ENCODE measurements at places on chromosomes 3 and 15.
A peak's percentile ranks its signal among the peaks of the same experiment; 100 is the strongest.

DNA sequence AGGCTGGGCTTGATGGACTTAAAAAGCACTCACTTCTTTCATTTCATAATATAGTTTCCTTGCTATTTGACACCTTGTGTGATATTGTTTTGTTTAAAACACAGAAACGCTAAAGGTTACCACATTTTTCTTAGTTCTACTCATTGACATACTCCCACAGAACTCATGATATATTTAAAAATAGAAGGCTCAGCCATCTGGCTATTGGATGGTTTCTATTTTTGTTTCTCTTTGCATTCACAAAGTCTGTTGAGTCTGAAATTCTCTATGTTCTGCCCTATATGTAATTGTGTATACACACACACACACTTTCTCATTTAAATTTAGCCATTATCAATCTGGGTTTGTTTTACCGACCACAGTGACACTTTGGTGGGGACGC lies 128.2 kb downstream of the SOX2 start:
- no peak for DNase-seq

DNA sequence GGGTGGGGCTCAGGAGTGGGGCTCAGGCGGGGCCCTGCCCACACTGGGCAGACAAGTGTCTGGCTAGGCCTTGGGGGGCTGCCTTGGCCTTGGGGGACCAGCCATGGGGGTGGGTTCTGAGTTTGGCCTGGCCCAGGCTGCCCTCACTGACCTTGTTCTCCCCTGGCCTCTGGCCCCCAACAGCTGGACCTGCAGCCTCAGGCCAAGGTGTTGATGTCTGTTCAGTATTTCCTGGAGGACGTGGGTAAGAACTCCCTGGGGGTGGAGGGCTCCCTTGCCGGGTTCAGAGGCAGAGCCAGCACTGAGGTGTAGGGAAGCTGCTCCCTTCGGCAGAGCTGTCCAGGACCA lies 20.0 kb downstream of the PRKCD start:
- no peak for DNase-seq

DNA sequence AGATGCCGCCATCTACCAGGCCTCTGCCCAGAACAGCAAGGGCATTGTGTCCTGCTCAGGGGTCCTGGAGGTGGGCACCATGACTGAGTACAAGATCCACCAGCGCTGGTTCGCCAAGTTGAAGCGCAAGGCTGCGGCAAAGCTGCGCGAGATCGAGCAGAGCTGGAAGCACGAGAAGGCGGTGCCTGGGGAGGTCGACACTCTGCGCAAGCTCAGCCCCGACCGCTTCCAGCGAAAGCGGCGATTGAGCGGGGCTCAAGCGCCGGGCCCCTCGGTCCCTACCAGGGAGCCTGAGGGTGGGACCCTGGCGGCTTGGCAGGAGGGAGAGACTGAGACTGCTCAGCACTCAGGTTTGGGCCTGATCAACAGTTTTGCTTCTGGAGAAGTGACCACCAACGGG lies 22.6 kb downstream of the ALPK3 start:
- no peak for DNase-seq

GRCh38 chr3:152313914-152314313 lies 45.2 kb downstream of the MBNL1 start:
- DNase-seq: no peak

DNA sequence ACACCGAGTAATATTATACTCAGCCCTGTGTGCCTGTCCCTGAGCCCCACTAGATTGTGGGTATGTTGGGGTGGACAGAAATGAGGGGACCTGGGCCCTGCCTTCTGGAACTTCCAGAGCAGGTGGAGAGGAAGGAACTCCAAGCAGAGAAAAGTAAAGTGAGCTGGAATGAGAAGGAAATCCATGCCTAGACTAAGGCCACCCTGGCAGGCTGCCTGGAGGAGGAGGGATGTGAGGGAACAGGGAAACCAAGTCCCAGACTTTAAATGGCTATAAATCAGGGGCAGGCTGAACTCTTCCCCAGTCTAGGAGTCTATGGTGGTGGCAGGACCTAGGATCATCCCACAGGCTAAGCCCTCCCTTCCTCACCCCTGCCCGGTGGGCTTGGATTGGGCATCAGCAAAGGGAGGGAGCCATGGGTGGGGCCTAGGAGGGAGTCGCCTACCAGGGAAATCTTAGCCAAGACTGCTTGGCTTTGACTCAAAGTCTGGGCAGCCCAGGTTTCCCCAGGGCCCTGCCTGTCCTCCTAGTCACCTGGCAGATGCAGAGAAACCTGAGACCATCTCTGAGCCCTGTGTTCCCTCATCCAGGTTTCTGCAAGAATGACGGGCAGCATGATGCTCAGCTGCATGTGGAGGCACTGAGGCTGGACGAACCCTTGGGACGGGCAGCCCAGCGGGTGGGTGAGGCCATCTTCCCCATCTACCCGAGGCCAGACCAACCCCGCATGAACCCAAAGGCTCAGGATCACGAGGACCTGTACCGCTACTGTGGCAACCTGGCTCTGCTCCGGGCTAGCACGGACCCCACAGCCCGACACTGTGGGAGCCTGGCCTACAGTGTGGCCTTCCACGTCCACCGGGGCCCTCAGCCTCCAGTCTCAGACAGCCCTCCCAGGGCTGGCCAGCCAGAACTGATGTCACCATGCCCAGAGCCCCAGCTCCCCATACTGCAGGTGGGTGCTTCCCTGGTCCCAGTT lies 15.6 kb upstream of the STRA6 start:
- DNase-seq: no peak

- DNase-seq: no peak
Measured at GRCh38 chr15:71654720-71655174, 155.6 kb upstream of the NR2E3 start.

GRCh38 chr3:38138349-38139190 lies at the start of gene MYD88:
MYD88 (plus strand) TSS chr3:38138661; CDS start chr3:38138701, 40 bp downstream.
- peak; percentile 79 for DNase-seq

DNA sequence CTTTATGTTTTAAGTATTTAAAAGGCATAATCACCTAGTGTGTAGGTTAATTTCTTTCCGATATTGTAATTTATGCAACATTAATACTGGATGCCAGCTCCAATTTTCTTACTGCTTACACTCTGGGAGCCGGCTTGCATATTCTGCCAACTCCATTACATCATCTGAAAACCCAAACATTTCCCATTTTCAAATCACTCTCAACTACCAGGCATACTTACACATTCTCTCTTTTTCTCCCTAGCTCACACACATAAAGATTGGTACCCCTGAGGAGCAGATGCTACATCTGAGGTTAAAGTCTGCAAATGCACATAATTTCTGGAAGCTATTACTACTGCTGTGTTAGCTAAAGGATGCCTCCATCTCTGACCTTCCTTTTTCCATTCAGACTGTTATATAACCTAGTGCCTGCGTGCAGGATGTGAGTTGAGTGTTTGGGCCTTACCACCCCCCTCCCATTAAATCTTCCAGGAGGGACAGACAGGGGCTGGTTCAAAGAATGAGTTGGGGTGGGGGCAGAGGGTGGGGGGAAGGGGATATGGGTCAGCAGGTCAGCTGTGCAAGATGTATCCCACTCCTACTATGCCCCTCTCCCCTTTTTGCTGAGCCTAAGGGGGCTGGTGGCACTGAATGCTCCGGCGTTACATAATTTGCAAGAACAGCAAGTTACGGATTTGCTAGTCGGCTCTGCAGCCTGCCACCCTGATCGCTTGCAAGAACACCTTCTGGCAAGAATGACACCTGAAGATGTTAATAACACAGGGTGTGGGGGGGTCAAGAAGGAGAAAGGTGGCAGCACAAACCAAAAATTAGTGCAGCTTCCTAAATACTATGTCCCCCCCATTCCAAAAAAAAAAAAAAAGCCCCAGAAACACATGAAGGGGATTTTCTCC lies 2.5 kb downstream of the RORA start:
- DNase-seq: no peak

GRCh38 chr3:4687167-4687566 lies 194.0 kb downstream of the ITPR1 start:
- no peak for DNase-seq

GRCh38 chr3:37598808-37599581 lies 262.7 kb upstream of the CTDSPL start:
- DNase-seq: no peak

GRCh38 chr3:45688194-45688881 lies 858 bp upstream of the SACM1L start:
- no peak for DNase-seq
